Stimulated activated CD8-positive, alpha-beta memory T cell treated with anti-CD3 and anti-CD28 coated beads, Interleukin-7, amount 100 ng/mL, for 1 hour (primary cell): ENCODE measurements at places on chromosomes 11 and 22.
A peak's percentile ranks its signal among the peaks of the same experiment; 100 is the strongest.

- no peak for DNase-seq
Measured at GRCh38 chr11:128359515-128359914, 227.8 kb downstream of the ETS1 start.

GRCh38 chr22:46696229-46696518 lies 41.9 kb downstream of the CERK start:
- DNase-seq = no peak

- no peak for DNase-seq
Measured at GRCh38 chr11:84022201-84022600, 736.0 kb upstream of the CCDC90B start.

- DNase-seq = no peak
Measured at GRCh38 chr22:39325392-39325932, 6.0 kb upstream of the RPL3 start.

GRCh38 chr22:50481440-50482106 lies at the start of gene ADM2:
ADM2 (plus strand) TSS chr22:50481543; CDS start chr22:50481848, 305 bp downstream.
- DNase-seq = peak; percentile 41
